ENCODE measurements at places on chromosomes 7 and 10. TPM values are rescaled to one million over a fixed set of nuclear protein-coding genes. Genes with fewer than 3 reads are reported as not detected.
A peak's percentile ranks its signal among the peaks of the same experiment; 100 is the strongest.

The WDR86 gene
- polyA plus RNA-seq: not detected

The ADCY1 gene
- 0.50 TPM for polyA plus RNA-seq

The SLC25A40 gene
- polyA plus RNA-seq: 4.6 TPM

The FAM241B gene
- 8.3 TPM for polyA plus RNA-seq

The TCF7L2 gene
- 2.3 TPM for polyA plus RNA-seq

The LDB3 gene
- polyA plus RNA-seq: not detected

The FAM25A gene
- 27.6 TPM for polyA plus RNA-seq

The EGFR gene
- 109 TPM for polyA plus RNA-seq

- no peak for DNase-seq
- no peak overlapping the region for H3K27ac ChIP-seq
- no peaks in the 10 kb centered on the region for H3K27me3 ChIP-seq
- H3K36me3 ChIP-seq: no peaks in the 10 kb centered on the region
- no peaks in the 10 kb centered on the region for H3K4me1 ChIP-seq
Measured at GRCh38 chr7:71682841-71683781, 551.2 kb downstream of the GALNT17 start.

DNA sequence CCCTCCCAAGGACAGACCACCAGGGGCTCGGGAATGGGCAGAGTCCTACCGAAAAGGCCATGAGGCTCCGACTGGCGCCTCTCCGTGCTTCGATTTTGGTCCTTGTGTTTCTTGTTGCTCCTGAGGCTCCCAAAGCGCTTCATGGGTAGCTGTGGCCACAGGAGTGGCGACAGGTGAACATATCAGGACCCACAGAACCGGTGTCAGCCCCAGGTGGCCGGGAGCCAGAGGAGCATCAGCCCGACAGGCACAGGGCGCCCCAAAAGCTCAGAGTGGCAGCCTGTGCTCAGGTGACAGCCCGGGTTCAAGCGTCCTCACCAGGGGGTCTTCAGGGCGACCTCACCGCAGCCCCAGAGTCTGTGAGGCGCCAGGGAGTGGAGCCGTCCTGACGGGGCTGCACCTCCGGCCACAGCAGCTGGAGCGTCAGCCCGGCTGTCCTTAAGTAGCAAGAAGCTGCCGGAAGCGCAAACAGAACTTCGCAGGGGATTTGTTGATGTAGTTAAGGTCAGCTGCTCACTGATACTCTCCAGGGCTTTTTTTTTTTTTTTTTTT is 141.0 kb downstream of the PRKAG2 start:
- H3K27ac ChIP-seq: no peak overlapping the region
- no peak overlapping the region for H3K4me3 ChIP-seq
- no peaks in the 10 kb centered on the region for H3K27me3 ChIP-seq
- H3K4me1 ChIP-seq: peaks cover 11% of the 10 kb centered on the region
- no peaks in the 10 kb centered on the region for H3K36me3 ChIP-seq

GRCh38 chr10:121640266-121640665 is 42.0 kb upstream of the FGFR2 start:
- H3K4me3 ChIP-seq: no peak overlapping the region
- H3K27ac ChIP-seq: no peak overlapping the region
- no peaks in the 10 kb centered on the region for H3K36me3 ChIP-seq
- DNase-seq: no peak
- no peaks in the 10 kb centered on the region for H3K27me3 ChIP-seq

DNA sequence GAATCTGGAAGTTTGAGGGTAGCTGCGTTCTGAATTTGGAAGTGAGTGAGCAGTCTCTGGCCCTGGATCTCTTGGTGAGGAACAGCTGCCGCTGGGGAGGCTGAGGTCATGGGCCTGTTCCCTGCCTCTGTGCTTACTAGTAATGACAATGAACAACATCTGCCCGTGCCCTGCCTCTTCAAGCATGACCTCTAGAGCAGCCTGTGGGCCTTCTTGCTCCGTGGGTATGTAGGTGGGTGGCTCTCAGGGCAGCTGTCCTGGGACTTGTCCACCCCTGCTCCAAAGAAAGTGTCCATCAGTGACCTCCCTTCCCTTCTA is 186.2 kb downstream of the CXCL12 start:
- H3K27me3 ChIP-seq: peaks cover 7% of the 10 kb centered on the region
- no peak for DNase-seq
- no peaks in the 10 kb centered on the region for H3K36me3 ChIP-seq
- peaks cover 8% of the 10 kb centered on the region for H3K4me1 ChIP-seq

DNA sequence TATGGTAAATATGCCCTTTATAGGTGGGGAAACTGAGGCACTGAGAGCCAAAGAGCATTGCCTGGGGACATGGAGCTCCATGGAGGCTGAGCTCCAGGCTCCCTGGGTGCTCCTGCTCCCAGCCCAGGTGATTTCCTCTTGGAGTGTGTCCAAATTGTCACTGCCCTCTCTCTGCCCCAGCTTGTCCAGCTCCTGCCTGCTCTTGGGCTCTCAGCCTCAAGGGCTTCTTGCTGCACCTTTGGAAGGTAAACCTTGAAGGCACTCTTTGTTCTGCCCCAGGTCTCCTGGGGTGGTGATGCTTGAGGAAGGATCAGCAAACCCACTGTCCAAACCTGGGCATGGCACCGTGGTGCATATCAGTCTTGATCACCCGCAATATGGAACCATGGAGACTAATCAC is 166.1 kb downstream of the RPS24 start:
- H3K4me1 ChIP-seq: peaks cover 14% of the 10 kb centered on the region
- peaks cover 4% of the 10 kb centered on the region for H3K27me3 ChIP-seq
- no peak overlapping the region for H3K4me3 ChIP-seq
- no peaks in the 10 kb centered on the region for H3K36me3 ChIP-seq
- no peak overlapping the region for H3K27ac ChIP-seq

GRCh38 chr7:84455788-84456187 is 261.2 kb upstream of the SEMA3A start:
- no peaks in the 10 kb centered on the region for H3K4me1 ChIP-seq
- DNase-seq: no peak
- H3K27me3 ChIP-seq: no peaks in the 10 kb centered on the region
- H3K4me3 ChIP-seq: no peak overlapping the region
- no peak overlapping the region for H3K27ac ChIP-seq

DNA sequence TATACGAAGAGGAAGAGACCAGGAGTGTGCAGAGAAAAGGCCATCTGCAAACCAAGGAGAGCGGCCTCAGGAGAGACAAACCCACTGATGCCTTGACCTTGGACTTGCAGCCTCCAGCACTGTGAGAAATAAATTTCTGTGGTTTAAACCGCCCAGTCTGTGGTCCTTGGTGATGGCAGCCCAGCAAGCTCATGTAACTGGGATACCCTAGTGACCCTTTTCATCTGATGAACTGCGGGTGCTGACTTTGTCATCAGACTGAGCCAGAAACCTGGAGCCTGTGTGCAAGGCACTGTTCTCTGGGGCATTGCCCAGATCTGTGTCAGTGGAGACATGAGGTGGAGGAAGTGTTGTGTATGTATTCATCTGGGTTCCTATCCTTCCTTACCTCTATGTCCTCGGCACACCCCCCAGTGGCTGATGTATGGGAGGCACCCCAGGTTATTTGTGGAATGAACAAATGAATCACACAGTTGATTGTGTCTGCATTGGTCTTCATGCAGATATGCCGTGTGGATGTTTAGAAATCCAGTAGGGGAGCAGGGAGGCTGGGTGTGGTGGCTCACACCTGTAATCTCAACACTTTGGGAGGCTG is 64.5 kb upstream of the BTBD16 start:
- no peaks in the 10 kb centered on the region for H3K36me3 ChIP-seq
- no peak overlapping the region for H3K27ac ChIP-seq
- H3K4me3 ChIP-seq: no peak overlapping the region
- no peak for DNase-seq
- no peaks in the 10 kb centered on the region for H3K4me1 ChIP-seq
- H3K27me3 ChIP-seq: no peaks in the 10 kb centered on the region

- no peak overlapping the region for H3K27ac ChIP-seq
- no peaks in the 10 kb centered on the region for H3K4me1 ChIP-seq
- H3K4me3 ChIP-seq: no peak overlapping the region
- H3K27me3 ChIP-seq: no peaks in the 10 kb centered on the region
Measured at GRCh38 chr7:122457969-122458368, 153.4 kb upstream of the FEZF1 start.

- H3K4me1 ChIP-seq: no peaks in the 10 kb centered on the region
- no peaks in the 10 kb centered on the region for H3K36me3 ChIP-seq
- H3K4me3 ChIP-seq: no peak overlapping the region
Measured at GRCh38 chr7:124462249-124462648, 303.3 kb downstream of the GPR37 start.

DNA sequence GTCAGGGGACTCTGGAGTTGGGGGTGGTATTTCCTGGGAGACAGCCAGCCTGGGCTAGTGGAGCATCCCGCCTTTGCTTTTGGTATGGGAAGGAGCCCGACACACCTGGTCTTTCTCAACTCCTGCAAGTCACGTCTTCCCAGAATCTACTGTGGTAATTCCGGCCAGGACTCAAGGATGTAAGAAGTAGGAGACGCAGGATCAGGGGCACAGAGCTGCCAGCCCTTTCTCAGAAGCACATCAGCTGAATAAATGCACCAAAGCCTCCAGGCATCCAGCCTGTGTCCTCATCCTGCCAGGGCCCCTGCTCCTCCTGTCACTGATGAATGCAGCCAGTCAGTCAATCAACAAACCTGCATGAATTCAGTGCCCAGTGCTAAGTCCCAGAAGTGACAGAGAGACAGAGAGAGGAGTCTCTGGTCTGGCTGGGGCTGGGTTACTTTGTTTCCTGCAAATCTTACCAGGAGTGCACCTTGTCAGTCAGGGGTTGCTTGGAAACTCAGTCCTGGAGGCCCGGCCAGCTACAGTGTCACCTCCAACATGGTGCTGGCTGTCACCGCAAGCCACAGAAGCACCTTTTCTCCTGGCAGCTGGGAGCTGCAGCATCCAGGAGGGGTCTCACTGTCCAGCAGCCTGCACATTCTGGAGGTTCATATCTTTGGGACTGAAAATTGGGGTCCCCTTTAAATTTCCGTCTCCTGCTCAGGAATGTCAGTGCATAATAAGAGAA is 101.8 kb downstream of the PTPRE start:
- no peak overlapping the region for H3K4me3 ChIP-seq
- H3K4me1 ChIP-seq: no peaks in the 10 kb centered on the region
- H3K27ac ChIP-seq: no peak overlapping the region
- DNase-seq: no peak
- peaks cover 29% of the 10 kb centered on the region for H3K27me3 ChIP-seq

GRCh38 chr7:118183428-118183785 is 557 bp upstream of the LSM8 start:
- H3K27me3 ChIP-seq: no peaks in the 10 kb centered on the region
- H3K36me3 ChIP-seq: peaks cover 1% of the 10 kb centered on the region
- peak overlapping the region; percentile 90 for H3K27ac ChIP-seq
- no peak for DNase-seq
- H3K4me3 ChIP-seq: peak overlapping the region; percentile 99

DNA sequence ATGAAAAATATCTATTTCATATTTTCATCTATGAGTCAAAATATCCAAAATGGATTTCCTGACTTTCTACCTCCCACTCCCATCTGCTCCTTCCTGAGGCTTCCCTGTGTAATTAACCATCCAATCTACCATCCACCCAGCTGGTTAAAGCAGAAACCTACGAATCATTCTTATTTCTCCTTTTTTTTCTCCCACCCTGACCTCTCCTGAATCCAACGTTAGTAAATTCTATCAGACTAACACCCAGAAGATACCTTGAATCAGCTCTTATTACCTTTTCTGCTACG is 3.7 kb upstream of the LIPF start:
- no peak overlapping the region for H3K27ac ChIP-seq
- no peaks in the 10 kb centered on the region for H3K36me3 ChIP-seq
- H3K27me3 ChIP-seq: no peaks in the 10 kb centered on the region
- peaks cover 9% of the 10 kb centered on the region for H3K4me1 ChIP-seq

- no peaks in the 10 kb centered on the region for H3K27me3 ChIP-seq
- peak overlapping the region; percentile 75 for H3K4me3 ChIP-seq
- peaks cover 7% of the 10 kb centered on the region for H3K4me1 ChIP-seq
- H3K36me3 ChIP-seq: peaks cover 18% of the 10 kb centered on the region
Measured at GRCh38 chr10:98446151-98446660, 529 bp downstream of the HPS1 start.

- H3K4me1 ChIP-seq: no peaks in the 10 kb centered on the region
- no peaks in the 10 kb centered on the region for H3K27me3 ChIP-seq
- no peak overlapping the region for H3K4me3 ChIP-seq
- DNase-seq: no peak
Measured at GRCh38 chr10:125114761-125115391, 45.5 kb downstream of the CTBP2 start.

- no peaks in the 10 kb centered on the region for H3K4me1 ChIP-seq
- DNase-seq: no peak
- no peaks in the 10 kb centered on the region for H3K27me3 ChIP-seq
- H3K27ac ChIP-seq: no peak overlapping the region
- H3K4me3 ChIP-seq: no peak overlapping the region
- peaks cover 2% of the 10 kb centered on the region for H3K36me3 ChIP-seq
Measured at GRCh38 chr10:11482306-11482705, 129.1 kb downstream of the USP6NL start.

GRCh38 chr10:88755753-88756152 is 4.1 kb upstream of the LIPN start:
- no peak overlapping the region for H3K4me3 ChIP-seq
- H3K4me1 ChIP-seq: peaks cover 5% of the 10 kb centered on the region
- no peak overlapping the region for H3K27ac ChIP-seq
- DNase-seq: no peak

- no peak overlapping the region for H3K4me3 ChIP-seq
- no peak for DNase-seq
- peaks cover 9% of the 10 kb centered on the region for H3K27me3 ChIP-seq
- H3K4me1 ChIP-seq: no peaks in the 10 kb centered on the region
- H3K27ac ChIP-seq: no peak overlapping the region
- no peaks in the 10 kb centered on the region for H3K36me3 ChIP-seq
Measured at GRCh38 chr7:133191787-133192186, 61.1 kb upstream of the EXOC4 start.

DNA sequence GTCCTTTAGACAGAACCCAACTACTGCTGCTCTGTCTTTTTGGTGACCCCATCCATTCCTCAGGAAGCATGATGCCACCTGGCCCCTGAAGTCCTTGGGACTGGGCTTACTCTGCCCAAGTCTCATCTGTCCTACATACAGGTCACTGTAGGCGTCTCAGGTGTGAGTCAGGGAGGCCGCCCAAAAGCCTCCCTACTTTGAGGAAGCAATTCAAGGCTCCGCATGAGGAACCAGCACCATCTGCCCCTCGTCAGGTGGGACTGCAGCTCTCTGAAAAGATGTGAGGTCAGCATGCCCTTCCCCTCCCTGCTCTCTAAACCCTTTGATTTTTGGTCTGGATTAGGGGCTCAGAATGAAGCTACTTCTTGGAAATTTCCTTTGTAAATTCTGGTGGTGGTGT is 354.8 kb downstream of the CXCL12 start:
- no peaks in the 10 kb centered on the region for H3K27me3 ChIP-seq
- DNase-seq: no peak
- H3K4me1 ChIP-seq: no peaks in the 10 kb centered on the region
- no peaks in the 10 kb centered on the region for H3K36me3 ChIP-seq
- no peak overlapping the region for H3K4me3 ChIP-seq
- no peak overlapping the region for H3K27ac ChIP-seq

DNA sequence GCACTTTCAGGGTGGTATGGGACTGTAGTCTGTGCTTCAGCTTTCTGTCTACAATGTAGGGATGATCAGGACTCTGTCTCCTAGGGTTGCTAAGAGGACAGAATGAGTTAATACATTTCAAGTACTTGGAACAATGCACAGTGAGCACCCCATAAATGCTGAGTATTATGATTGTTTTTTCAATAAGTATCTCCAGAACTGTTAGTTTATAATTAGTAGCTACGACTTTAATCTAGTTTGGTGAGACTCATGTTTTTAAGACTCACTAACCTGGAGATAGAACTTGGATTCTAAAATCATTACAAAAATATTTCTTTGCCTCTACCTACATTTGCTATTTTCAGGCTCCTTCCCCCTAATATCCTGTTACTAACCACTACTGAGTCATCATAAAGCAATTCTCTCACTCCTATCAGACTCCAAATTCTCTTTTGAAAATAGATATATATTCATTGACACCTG is 95.3 kb downstream of the CPED1 start:
- H3K4me1 ChIP-seq: peaks cover 44% of the 10 kb centered on the region
- H3K27me3 ChIP-seq: no peaks in the 10 kb centered on the region
- H3K36me3 ChIP-seq: no peaks in the 10 kb centered on the region
- peak overlapping the region; percentile 73 for H3K27ac ChIP-seq
